ENCODE measurements at places on chromosomes 16 and 17.

DNA sequence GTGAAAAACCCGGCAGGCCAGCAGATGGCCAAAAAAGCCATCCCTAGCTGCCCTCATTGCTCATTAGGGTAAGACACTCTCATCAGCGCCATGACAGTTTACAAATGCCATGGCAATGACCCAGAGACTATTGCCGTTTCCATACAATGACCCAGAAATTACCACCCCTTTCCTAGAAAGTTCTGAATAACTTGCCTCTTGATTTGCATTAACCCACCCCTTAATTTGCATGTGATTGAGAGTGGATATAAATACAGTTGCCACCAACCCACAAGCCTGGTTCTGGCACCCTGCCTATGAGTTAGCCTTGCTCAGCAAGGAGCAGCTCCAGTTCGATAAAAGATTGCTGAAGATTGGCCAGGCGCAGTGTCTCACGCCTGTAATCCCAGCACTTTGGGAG is 16.1 kb upstream of the C16orf54 start:
- no peak for DNase-seq

DNA sequence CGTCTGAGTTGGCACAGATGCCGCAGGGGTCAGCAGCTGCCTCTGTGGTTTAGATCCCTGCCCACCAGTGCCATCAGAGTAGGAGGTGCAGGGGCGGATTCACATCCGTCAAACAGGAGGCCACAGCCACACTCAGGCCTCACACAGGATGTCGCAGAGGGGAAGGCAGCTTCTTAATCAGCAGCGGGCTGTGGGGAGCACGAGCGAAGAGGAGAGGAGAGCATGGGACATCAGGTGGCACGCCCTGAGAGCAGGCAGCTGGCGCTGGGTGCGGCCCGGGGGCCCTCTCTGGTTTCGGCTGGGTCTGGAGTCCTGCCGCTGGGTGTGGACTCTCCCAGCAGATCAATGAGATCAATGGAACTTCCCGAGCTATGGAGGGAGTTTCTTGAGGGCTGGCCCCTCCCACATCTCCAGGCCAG is 9.6 kb downstream of the LLGL2 start:
- no peak for DNase-seq

DNA sequence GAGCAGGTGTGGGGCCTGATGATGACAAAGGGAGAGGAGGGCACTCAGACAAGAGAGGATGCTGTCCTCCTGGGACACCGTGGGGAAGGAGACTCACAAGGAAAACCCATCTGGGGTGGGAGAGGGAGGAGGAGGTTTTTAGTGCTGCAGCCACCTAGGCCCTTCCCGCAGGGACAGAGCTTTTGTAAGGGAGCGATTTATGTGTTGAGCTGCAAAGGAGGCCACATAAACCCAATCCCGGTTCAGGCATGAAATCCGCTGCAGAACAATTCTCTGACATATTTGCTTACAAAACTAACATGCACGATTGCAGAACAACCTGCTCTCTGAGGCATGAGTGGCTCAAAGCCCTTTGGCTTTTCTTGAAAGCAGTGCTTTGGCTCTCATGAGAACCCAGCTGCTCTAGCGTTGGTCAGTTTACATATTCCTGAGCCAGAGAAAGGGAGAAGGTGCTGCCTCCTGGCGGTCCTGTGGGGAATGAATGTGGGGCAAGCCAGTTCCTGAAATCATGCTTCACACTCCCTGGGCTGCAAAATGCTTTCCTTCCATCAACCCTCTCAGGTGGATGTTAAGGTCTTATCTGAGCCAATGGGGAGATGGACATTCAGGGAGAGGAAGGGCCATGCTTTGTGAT is 122.4 kb upstream of the NLRP1 start:
- DNase-seq: peak; percentile 59

- DNase-seq: no peak
These were observed 14.1 kb downstream of the MAP3K14 start for GRCh38 chr17:45302649-45303173.

GRCh38 chr16:51242296-51242994 is 91.4 kb upstream of the SALL1 start:
- DNase-seq: no peak

Data from spinal cord (tissue), 10 donors.